ENCODE measurements at places on chromosomes 4 and X. TPM values are rescaled to one million over a fixed set of nuclear protein-coding genes. Genes with fewer than 3 reads are reported as not detected.

The NSUN7 gene
- 17.7 TPM for total RNA-seq

The XG gene
- 0.69 TPM for total RNA-seq

- DNase-seq, result no peak
- peaks cover 7% of the 10 kb centered on the region for H3K4me1 ChIP-seq
- no peak overlapping the region for H3K27ac ChIP-seq
- H3K27me3 ChIP-seq, result no peaks in the 10 kb centered on the region
Observed at GRCh38 chr4:38166768-38167167, 206.6 kb downstream of the PTTG2 start.

DNA sequence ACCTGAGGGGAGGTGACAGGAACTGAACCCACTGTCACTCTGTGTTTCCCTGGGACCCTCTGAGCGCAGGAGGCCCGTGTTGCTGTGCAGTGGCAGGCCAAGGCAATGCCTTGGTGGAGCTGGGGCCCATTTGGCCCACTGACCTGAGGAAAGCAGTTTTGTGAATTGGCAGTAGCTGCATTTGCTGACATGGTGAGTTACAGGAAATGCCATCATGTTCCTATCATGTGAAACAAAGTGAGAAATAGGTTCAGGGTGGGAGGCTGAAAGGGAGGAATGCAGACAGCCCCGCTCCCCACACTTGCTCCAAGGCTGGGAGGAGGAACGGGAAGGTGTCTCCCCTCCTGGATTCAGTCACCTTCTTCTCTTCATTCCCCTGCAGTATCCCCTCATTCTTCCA lies 146.1 kb downstream of the PTTG2 start:
- no peak for DNase-seq
- no peak overlapping the region for H3K27ac ChIP-seq
- no peaks in the 10 kb centered on the region for H3K27me3 ChIP-seq
- no peak overlapping the region for H3K4me3 ChIP-seq

DNA sequence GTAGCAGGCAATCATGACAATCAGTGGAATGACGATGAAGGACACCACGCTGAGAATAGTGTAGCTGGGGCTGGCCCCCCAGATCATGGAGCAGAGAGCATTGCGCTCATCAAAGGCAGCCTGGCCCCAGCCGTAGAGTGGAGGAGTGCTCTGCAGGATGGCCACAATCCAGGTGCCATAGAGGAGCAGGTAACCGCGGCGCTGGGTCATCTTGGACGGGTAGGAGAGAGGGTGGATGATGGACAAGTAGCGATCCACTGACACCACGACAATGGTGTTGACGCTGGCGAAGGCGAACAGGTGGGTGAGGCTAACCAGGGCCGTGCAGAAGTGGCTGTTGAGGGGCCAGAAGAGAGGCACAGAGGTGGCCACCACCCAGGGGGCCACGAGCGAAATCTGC lies 2.8 kb downstream of the GPR101 start:
- H3K4me1 ChIP-seq, result peaks cover 2% of the 10 kb centered on the region
- no peak for DNase-seq
- H3K36me3 ChIP-seq, result no peaks in the 10 kb centered on the region
- H3K27ac ChIP-seq, result no peak overlapping the region
- no peak overlapping the region for H3K4me3 ChIP-seq
- H3K27me3 ChIP-seq, result no peaks in the 10 kb centered on the region

DNA sequence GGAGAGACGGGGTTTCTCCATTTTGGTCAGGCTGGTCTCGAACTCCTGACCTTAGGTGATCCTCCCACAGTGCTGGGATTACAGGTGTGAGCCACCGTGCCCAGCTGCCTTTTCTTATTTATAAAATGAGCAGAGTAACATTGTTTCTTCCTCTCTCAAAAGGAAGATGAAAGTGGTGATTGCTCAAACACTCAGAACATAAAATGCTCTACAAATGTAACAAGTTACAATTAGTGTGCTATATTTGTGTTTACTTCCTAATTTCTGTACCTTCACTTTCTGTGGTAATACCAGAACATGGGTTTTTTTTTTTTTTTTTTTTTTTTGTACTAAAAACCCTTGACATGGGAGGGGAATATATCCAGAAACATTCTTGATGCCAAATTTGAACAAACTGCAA lies 197.9 kb downstream of the MGST2 start:
- no peak overlapping the region for H3K27ac ChIP-seq
- H3K27me3 ChIP-seq, result no peaks in the 10 kb centered on the region
- no peaks in the 10 kb centered on the region for H3K4me1 ChIP-seq
- H3K36me3 ChIP-seq, result no peaks in the 10 kb centered on the region
- H3K4me3 ChIP-seq, result no peak overlapping the region
- no peak for DNase-seq

DNA sequence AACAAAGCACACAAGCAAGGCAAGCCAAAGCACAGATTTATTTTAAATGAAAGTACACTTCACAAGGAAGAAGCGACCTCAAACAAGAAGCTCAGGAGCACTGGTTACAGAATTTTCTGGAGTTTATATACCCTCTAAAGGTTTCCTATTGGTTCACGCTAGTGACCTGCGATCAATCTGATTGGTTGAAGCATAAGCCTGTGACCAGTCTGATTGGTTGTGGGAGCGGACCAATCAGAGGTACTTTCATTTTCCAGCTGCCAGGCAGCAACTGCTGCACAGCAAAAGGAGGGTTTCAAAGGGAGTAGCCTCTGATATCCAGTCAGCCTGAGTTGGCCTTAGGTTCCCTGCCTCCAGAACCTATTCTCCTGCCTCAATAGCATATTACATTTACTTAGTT lies 4.6 kb upstream of the AREG start:
- no peak overlapping the region for H3K27ac ChIP-seq
- no peaks in the 10 kb centered on the region for H3K4me1 ChIP-seq
- no peak for DNase-seq

DNA sequence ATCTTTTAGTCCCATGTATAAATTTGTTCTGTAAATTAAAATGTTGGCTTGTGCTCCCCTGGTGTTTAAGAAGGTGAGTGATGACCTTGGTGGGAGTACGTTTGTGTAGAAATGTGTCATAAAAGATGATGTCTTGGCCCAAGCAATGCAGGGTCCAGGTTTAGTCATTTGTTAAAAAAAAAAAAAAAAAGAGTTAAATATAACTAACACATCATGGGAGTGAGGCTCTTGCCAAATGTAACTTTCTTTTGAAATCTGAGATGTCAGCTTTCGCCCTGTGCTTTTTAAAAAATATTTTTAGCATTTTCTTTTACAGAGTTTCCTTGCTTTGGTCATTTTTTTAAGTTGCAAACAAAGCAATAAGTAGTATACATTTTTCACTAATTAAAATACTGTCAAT lies 135.6 kb downstream of the FBXO8 start:
- H3K27ac ChIP-seq, result no peak overlapping the region
- DNase-seq, result no peak
- no peaks in the 10 kb centered on the region for H3K36me3 ChIP-seq
- no peaks in the 10 kb centered on the region for H3K4me1 ChIP-seq
- no peak overlapping the region for H3K4me3 ChIP-seq

- no peak overlapping the region for H3K27ac ChIP-seq
- no peaks in the 10 kb centered on the region for H3K27me3 ChIP-seq
- no peaks in the 10 kb centered on the region for H3K4me1 ChIP-seq
- no peak overlapping the region for H3K4me3 ChIP-seq
- H3K36me3 ChIP-seq, result no peaks in the 10 kb centered on the region
Observed at GRCh38 chrX:112235547-112235946, 153.0 kb upstream of the TRPC5 start.

- no peak overlapping the region for H3K27ac ChIP-seq
- DNase-seq, result no peak
- no peak overlapping the region for H3K4me3 ChIP-seq
- peaks cover 22% of the 10 kb centered on the region for H3K4me1 ChIP-seq
- no peaks in the 10 kb centered on the region for H3K36me3 ChIP-seq
Observed at GRCh38 chr4:119652998-119653397, 24.4 kb upstream of the PDE5A start.

Data from upper lobe of left lung (tissue), 6 donors.